Effector CD4-positive, alpha-beta T cell (primary cell): ENCODE measurements at places on chromosomes 7 and 10.
A peak's percentile ranks its signal among the peaks of the same experiment; 100 is the strongest.

- DNase-seq: no peak
Observed at GRCh38 chr7:55651057-55651456, 78.8 kb upstream of the VOPP1 start.

DNA sequence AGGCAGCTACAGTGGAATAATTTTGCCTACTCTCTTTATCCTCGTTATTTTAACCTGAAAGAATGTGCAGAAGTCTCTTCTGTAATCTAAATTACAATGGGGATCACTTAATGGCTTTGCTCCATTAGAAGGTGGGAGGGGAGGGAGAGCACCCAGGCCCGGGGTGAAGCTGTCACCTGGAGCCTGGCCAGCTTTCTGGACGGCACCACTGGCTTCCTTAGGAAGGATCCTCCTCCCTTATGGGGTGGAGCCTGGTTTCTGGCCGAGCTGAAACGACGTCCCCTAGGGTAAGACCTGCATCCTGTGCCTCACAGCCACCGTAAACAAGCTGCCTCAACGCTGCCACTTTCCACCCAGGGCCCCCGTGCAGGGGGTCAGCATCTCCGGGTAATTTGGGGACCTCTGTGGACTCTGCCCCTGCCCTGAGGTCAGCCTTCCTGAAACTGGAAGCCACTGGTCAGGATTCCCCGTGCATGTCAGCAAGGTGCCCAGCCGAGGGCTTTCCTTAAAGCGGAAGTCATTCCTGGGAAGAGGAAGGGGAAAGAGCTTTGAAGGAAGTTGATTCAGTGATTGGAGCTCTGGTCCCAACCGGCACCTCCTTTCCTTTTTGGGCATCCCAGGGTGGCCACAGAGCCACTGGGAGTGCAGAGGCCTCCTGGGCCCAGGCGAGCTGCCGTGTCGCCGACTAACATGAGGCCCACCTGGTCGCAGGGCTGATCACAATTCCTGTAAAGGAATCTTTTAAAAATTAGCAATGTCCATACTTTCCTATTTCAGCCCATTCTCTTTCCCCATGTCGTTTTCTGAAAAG is 569.1 kb downstream of the DNAJB6 start:
- DNase-seq: no peak

- DNase-seq: no peak
Observed at GRCh38 chr10:27145937-27146336, 8.2 kb downstream of the YME1L1 start.

GRCh38 chr7:112140600-112140999 is 65.6 kb downstream of the DOCK4 start:
- DNase-seq: no peak

- no peak for DNase-seq
Observed at GRCh38 chr7:68971634-68972340, 626.5 kb upstream of the AUTS2 start.

DNA sequence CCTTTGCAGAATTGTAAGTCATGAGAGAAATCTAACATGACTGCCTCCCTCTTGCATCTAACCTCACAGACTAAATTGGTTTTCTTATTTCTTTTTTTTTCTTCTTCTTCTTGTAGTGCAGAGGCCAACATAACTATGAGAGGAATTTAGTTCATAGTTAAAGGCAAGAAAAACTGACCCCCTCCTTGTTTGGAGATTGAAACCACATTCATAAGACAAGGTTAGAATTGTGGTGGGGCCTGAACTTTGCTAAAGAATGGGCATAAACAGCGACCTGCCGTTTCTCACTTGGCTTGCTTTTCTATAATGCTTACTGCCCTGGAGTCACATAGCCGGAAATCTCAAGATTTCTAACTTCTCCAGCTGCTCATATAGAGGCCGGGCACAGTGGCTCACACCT is 2.4 kb upstream of the POLM start:
- DNase-seq: no peak

DNA sequence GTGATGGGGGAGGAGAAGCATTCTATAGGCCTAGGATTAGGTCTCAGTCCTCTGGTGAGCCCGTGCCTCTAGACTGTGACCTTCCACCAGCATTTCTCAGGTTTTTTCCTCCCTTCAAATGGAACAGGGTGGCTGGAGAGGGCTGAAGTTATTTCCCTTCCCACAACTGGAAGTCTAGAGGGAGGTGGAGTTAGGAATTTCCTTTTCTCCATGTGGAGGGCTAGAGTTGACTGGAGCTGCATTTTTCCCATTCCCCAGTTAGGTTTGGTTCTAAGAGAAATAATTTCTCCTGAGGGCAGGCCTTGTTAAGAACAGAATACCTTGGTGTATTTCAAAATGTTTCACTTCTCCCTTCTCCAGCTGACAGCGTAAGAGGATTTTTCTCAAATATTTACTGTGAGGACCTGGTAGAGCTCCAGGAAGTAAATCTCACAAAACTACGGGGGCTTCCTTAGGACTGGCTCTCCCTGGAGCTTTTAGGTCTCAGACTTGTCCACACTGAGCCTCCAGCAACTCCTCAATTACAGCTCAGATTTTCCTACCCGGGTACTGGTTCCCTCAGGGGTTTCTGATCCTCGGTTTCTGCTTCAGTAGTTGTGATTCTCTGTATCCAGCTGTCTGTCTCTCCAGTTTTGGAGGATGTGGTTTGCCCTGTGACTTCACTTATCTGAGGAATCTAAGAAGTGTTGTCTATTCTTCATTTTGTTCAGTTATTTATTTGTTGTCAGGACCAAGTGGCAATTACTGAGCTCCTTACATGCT is 6.0 kb upstream of the REEP3 start:
- DNase-seq: no peak

- DNase-seq: no peak
Observed at GRCh38 chr10:78236416-78237015, 202.9 kb downstream of the RPS24 start.

DNA sequence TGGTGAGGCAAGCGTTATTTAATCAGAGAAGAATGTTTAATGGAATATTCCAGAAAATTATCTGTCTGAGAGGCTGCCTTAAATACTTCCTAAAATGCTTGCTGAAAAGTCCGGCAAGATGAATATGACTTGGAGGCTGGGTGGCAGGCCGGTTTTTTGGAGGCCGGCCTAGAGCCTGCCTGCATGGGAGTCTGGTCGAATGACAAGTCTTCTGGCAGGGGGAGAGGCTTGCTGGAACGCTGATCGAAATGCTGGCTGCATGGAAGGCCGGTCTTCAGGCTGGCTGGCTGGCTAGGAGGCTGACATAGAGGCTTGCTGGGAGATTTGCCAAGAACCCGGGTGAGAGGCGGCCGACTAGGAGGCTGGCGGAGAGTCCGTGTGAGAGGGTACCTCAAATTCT is 135.7 kb downstream of the OR13A1 start:
- DNase-seq: no peak

- DNase-seq: no peak
Observed at GRCh38 chr7:65477326-65477725, 103.7 kb downstream of the ZNF92 start.

DNA sequence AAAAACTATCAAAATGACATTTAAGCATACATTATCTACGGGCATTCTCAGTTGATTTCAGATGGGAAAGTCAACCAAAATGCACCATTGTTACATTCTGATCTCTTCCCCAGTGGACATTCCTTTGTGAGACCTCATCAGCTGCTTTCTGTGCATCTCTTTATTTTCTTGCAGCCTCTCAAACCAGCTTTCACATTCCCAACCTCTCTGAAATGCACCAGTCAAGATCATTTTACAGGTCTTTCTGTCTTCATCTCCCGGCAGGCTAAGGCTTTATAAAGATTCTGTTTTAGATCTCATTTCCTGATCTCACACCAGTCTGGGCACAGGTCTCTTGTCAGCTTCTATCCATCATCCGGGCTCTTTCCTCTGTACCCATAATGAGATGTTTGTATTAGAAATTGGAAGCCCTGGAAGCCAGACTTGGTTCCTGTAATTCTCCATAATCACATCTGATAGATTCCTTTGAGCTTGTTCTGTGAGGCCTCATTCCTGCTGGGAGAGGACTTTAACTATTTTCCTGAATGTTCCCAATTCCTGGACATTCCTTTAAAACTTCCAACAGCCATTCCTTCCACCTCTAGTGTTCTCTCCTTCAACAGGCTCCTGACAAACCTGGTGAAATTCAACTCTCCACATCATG is 44.3 kb upstream of the ARL4A start:
- no peak for DNase-seq

GRCh38 chr7:97971990-97972943 is 17.7 kb downstream of the OCM2 start:
- DNase-seq: peak; percentile 66

DNA sequence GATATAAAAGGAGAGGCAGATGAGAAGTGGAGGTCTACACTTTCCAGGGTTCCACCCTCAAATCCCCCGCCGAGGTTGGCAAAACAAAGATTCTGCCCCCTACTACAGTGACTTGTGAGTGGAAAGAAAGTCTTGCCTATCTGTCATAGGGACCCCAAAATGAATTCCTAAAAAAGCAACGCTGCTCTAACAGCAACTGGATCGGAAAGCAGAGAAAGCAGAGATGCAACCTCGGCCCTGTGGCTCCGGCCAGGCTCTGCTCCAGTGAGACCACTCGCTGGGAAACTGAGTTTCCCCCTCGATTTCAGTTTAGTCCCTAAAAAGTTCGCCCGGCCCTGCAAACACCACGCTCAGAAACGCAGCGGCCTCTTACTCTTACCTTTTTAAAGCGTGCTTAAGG is 297.9 kb upstream of the NFE2L3 start:
- no peak for DNase-seq

DNA sequence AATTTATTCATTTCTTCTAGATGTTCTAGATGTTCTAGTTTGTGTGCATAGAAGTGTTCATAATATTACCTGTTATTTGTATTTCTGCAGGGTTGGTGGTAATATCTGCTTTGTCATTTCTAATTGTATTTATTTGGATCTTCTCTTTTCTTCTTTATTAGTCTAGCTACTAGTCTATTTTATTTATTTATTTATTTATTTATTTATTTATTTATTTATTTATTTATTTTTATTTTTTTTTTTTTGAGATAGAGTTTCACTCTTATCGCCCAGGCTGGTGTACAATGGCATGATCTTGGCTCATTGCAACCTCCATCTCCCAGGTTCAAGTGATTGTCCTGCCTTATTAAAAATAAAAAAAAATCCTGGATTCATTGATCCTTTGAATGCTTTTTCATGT is 114.8 kb upstream of the THSD7A start:
- DNase-seq: no peak

DNA sequence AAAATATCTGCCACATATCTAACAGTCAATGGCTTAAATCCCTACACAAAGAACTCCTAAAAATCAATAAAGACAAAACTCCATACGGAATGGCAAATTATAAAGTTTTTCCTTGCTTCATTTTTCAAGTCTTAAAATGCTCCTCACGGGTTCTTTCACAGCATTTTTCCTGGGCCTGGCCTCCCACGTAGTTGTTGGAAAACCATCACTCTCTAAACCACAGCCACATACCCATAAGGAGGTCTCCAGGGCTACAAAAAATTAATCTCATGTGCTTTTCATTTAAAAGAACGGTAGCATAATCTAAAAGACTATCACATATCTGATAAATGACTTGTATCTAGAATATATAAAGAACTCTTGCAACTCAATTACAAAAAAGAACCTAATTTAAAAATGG is 2.9 kb downstream of the COA1 start:
- no peak for DNase-seq

- no peak for DNase-seq
Observed at GRCh38 chr7:100730136-100730800, 3.1 kb upstream of the ZAN start.

DNA sequence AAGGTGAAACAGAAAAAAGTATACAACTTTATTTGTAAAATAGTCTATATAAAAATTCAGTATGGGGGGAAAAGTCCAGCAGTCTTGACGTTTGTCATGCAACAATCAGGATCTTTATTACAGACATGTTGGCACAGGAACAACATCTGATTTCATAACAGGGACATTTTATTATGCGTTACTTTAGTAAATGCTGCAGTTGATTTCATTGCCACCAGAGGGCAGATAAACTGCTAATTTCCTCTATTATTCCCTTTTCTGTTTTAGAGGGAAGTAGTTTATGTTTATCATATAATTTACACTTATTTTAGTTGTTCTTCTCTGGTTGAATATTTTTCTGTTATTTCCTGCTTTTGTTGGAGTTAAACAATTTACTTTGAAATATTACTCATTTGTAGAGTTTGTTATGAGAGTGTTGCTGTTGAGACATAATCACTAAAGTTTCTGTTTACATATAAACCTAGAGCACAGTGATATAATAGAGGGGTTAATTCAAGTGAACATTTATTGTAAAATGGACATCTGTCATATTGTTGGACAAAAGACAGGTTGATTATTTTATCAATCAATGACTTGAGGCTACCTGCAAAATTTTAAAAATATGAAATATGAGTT is 3.3 kb downstream of the PLXDC2 start:
- DNase-seq: no peak

- DNase-seq: no peak
Observed at GRCh38 chr7:45086331-45087065, 2.3 kb downstream of the NACAD start.

DNA sequence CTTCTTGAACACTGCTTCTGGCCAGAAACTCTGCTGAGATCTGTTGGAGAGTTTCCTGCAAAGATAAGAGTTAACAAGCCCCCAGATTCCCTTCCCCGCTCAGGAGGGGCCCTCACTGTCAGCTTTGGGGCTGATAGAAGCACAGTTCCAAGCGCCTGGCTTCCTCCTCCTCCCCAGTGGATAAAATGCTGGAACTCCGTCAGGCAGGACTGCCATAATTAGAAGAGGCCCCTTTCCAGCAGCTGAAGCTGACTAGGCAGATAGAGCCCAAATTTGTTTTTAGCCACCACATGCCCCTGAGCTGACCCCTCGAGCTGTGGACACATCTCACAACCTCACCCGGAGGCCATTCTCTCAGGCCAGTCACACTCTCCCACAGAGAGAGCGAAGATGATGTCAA is 89.4 kb downstream of the TBXAS1 start:
- no peak for DNase-seq

DNA sequence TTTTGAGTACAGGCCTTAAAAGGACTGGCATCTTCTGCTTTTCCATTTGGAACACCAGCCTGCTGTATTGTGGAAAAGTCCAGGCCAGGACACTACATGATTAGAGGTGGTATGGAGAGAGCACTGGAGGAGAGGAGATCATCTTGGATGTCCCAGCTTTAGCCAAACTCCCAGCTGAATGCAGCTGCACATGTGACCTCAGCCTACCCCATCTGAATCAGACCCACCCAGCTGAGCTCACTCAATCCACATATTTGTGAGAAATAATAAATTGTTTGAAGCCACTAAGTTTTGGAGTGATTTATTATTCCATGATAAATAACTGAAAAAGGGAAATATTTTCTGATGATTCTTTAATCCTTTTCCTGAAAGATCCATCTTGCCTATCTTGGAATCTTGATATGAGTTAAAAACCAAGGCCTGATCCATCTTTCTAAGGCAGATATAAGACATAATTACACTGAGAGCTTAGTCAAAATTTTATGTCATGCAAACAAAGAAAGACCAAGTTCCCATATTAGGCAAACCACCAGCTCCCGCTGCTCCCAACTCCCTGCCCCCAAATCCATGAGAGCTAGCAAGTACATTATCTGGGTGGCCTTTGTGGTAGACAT is 55.1 kb upstream of the TRIL start:
- no peak for DNase-seq

- no peak for DNase-seq
Observed at GRCh38 chr7:134616611-134617010, 30.0 kb upstream of the BPGM start.
